ENCODE measurements at places on chromosomes 11 and 22.
A peak's percentile ranks its signal among the peaks of the same experiment; 100 is the strongest.

DNA sequence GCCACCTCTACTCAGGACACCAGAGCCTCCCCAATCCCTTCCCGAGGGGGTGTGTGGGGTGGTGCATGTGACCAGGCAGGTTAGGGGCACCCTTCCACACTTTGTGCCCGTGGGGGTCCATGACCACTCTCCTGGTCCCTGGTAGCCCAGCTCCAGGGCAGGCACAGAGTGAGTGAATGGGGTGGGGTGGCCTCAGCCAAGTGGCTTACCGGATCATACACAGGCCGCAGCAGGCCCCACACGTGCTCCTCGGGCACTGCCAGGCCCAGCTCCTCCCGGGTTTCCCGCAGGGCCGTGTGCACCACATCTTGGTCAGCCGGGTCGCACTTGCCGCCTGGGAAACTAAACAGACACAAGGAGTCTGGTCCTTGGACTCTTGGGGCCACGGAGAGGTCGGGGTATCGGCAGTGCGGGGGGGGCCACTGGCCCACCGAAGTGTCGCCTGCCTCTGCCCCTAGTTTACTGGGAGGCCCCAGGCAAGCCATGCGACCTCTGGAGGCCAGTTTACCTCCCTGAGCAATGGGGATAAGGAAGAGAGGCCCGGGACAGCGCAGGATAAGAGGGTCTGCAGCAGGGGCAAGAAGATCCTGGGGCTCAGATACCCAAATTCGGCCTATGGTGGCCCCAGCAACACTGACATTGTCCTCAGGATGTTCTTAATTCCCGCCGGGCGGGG is 889 bp downstream of the NUDT8 start:
- DNase-seq: no peak

DNA sequence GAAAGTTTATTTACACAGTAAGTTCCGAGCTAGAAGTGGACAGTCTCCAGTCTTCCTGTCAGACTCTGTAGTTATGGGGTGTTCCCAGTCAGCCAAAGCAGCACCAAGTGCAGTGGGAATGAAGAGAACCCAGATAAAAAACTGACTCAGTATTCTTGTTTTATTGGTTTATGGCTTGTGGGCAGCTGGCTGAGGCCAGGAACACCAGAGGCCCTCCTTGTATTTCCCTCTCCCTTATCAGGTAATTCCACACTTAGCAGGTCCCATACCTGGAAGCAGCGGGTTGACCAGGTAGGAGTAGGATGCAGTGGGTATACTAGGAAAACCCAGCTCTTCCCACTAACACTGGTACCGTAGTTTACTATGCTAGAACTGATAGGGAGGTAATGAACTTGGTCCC is 3.5 kb upstream of the BACE1-AS start:
- DNase-seq: no peak

DNA sequence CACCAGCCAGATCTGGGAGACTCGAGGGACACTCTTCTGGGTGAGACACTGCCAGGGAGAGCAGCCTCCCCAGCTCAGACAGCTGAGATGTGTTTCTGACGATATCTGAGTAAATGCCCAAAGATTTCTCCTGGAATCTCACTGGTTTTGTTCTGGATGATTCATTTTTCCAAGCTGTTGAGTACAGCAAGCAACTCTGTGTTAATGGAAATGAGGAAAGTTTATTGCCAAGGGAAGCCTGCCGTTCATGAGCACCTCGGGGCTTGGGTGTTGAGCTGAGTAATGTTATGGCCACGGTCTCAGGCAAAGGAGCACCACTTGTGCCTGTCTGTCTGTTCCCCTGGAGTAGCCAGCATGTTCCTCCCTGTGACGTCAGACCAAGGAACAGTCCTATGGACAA is 1132.4 kb downstream of the BRD1 start:
- DNase-seq: no peak

DNA sequence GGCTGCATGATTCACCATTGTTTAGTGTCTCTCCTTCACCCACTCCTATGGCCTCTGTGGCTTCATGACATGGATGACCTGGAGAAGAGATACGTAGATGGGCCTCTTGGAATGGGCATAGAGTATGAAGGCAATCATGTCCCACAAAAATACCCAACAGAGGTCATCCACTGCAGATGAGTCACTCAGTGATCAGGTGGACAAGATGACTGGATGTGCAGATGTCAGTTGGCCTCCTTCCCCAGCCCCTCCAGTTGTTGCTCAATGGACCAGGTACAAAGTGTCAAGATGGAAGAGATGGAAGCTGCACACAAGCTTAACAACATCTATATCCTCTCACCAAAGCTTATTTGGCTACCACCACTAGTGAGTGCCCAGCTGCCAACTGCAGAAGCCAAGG is 41.0 kb upstream of the CLPB start:
- DNase-seq: no peak

GRCh38 chr11:83441171-83441570 is 155.0 kb upstream of the CCDC90B start:
- no peak for DNase-seq

GRCh38 chr22:40238425-40239344 is 61.0 kb downstream of the TNRC6B start:
- no peak for DNase-seq

- no peak for DNase-seq
Observed at GRCh38 chr11:100887659-100888058, 200.6 kb downstream of the ARHGAP42 start.

DNA sequence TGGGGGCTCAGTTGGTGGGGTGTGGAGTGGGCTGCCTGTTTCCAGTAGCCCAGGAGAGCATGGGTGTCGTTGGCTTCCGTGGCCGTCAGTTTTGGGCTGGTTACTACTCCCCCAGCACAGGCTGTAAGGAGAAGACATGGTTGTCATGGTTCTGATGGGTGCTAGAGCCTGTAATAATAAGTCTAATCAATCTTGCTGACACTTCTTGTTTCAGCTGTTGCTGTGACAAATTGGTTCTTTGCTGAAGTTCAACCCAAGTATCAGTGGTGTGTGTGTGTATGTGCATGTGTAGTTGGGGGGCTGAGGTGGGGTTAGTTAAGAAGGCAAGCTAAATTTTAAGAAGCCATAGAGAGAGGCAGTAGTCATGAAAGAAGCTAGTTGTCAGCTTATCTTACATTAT is 61.3 kb upstream of the DBX1 start:
- no peak for DNase-seq

DNA sequence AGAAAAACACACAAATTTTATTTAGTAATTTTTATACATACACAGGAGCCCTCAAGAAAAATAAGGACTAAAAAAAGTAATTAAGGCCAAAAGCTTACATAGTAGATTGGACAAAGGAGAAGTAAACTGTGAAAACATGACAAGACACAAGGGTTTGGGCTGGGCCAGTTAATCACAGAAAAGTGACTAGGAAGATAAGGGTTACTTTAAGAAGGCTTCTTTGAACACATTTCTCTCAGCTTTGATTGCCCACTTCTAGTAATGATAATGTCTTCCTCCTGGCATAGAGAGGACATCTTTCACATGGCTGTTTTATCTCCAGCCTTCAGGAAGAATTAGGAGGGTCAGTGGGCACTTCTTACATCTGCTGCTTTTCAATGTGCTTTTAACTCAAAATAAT is 3.4 kb downstream of the RNF141 start:
- DNase-seq: no peak

DNA sequence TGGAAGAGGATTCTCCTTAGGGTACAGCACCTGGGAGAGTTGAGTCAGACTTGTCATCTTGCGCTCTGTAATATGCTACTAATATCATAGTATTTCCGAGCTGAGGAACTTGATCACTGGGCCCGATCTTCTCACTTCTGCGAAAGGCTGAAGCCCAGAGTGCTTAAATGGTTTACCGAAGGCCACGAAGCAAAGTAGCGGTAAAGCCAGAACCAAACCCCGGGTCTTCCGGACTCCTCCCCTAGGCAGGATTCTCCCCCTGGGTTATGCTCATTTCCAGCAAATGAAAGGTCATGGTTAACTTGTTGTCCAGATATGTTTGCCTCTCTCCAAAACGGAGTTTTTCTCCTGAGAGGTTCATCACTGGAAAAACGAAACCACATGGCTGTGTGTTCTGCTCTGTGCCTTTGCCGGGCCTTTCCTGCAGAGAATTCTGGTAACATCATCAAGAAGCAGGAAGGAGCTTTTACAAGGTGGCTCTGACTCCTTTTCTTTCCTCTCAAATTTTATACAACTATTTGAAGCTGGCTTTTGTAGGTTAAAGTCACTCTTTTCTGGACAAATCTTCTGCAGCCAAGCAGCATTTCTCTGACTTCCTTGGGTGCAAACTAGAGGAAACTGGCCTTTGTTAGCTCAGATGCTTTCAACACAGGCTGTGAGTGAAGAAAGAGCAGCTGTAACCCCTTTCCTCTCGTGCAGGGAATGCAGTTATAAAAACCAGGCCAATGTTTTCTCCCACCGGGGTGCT is 35.5 kb downstream of the UBASH3B start:
- DNase-seq: no peak

DNA sequence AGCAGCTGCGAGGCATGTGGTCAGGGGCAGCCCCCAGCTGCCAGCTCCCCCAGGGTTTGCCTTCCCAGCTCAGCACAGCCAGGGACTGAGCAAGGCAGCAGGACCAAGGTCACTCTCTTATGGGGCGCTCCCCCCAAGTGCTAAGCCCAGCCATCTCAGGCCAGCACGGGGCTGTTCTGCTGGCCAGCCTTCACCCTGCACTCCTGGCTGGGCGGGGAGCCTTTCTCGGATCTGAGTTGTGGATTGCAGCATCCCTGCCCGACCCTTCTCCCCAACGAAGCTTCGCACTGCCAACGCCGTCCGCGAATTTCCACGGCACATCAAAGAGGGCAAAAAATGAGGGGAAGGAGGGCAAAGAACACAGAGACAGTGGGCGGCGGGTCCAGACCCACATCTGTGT is 42.5 kb upstream of the GAL start:
- no peak for DNase-seq

- no peak for DNase-seq
Observed at GRCh38 chr11:26741036-26741435, 19.2 kb upstream of the SLC5A12 start.

DNA sequence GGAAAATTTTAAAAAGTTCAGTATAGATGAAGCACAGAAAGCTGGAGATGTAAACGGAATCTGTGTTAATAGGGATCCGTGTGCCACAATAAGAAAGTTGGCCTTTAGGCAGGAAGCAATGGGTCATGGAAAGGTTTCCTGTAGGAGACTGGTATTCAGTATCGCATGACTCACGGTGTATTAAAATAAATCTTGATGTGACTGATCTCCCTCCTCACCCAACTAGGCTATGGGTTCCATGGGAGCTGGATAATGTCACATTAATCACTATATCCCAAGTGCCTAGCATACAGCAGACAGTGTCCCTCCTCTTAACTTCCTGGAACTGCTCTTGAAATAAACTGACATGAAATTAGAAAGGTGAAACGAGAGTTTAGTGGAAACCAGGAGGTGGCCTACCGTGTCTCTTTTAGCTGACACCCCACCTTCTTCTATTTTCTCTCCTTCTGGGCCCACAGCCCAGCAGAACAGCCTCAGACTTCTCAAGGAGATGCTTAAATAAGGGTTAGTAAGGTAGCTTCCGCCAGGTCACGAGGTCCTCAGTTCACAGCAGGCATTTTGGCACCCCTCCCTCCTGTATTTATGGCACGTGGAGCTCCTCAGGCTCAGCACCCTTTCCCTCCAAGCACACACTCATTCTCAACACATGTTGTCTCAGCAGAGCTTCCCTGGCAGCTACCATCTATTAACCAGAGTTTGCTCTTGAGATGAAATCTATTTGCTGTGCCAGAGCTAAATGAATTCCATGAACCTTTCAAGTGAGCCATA is 118.8 kb downstream of the NXPE2 start:
- DNase-seq: no peak

- DNase-seq: no peak
Observed at GRCh38 chr11:76589477-76589876, 81.1 kb downstream of the LRRC32 start.

DNA sequence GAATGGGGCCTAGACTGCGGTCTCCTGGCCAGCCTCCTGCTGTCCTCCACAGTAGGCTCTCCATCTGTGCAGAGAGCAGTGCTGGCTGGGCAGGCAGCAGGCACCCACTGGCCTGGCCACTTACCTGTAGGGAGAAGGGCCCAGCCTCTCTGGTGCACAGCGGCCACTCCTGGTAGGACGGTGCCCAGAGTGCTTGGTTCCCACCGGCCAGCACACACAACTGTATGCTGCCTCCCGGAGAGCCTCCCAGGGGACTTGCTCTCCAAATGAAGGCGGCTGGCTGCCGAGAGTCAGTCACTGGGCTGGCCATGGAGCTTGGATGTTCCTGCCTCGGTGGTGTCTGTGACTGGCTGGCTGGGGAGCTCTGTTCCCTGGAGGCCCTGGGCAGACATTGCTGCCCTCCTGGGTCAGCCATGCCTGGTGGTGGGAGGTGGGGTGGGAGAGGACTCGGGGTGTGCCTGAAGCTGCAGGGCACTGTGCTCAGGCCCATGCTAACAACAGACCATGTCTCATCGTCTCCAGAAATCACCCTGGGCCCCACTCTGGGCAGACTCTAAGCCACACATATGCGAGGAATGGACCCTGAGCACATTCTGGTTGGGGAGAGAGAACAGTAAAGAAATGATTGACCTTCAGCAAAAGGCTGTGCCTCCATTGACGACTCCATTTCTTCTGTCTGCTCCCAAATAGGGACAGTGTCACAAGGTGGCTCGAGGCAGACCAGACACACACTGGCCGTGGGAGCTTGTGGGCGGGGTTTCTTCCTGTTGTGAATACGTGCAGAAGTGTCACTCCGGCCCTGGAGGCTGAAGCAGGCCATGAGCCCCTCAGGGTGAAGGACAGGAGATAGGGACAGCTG is 350.8 kb downstream of the TBC1D22A start:
- DNase-seq: no peak

GRCh38 chr11:127345819-127346459 is 345.4 kb upstream of the KIRREL3 start:
- DNase-seq: peak; percentile 40

- DNase-seq: no peak
Observed at GRCh38 chr11:1041149-1041467, 4.6 kb upstream of the MUC6 start.

DNA sequence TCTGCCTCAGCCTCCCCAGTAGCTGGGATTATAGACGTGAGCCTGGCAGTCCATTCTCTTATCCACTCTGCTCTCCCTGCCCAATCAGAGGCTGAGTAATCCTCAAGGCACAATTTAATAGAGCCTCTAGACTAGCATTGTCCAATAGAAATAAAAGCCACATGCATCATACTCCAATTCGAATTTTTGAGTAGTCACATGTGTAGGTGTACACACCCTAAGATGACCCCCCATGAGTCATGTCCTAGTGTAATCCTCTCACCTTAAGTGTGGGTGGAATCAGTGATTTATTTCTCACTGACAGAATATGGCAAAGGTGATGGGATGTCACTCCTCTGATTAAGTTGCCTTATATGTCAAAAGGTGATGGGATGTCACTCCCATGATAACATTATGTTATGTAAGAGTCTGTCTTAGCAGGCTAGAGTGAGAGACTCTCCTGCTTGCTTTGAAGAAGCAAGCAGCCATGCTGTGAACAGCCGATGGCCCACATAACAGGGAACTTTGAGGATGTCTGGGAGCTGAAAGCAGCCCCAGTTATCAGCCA is 61.3 kb downstream of the MN1 start:
- no peak for DNase-seq

DNA sequence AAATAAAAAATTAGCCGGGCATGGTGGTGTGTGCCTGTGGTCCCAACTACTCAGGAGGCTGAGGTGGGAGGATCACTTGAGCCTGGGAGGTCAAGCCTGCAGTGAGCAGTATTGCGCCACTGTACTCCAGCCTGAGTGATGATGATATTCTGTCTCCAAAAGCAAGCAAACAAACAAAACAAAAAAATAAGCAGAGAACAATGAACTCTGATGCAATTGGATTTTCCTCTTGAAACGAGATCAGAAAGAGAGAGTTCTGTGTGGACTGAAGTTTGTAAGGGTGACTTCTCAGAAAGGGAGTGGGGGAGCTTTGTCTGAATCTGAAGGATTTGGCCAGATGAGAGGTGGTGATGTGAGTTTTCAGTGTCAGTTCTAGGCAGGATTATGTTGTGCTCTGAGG is 6.0 kb upstream of the TMEM123 start:
- no peak for DNase-seq
